ENCODE measurements at places on chromosomes 6 and 20.

DNA sequence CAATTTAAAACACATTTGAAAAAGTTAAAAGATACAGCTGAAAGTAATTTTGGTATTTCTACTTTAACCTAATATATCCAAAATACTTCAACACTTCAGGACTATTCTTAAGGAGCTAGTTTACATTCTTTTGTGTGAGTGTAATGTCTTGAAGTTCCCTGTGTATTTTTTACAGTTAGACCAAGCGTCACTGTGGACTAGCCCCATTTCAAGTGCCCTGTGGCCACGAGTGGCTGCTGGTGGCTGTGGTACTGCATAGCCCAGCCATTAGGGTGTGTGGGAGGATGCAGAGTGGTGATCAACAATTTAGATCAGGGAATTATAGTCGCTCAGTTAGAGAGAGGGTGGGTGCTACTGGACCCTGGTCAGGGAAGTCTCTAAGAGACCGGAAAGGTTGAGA, 869 bp upstream of the CST5 start:
- DNase-seq = no peak

GRCh38 chr6:135586844-135587243, 89.3 kb upstream of the AHI1 start:
- no peak for DNase-seq

- no peak for DNase-seq
Observed at GRCh38 chr20:31602779-31603441, 2.2 kb upstream of the ID1 start.

GRCh38 chr20:2302384-2303060, 6.7 kb downstream of the TGM3 start:
- DNase-seq = no peak

DNA sequence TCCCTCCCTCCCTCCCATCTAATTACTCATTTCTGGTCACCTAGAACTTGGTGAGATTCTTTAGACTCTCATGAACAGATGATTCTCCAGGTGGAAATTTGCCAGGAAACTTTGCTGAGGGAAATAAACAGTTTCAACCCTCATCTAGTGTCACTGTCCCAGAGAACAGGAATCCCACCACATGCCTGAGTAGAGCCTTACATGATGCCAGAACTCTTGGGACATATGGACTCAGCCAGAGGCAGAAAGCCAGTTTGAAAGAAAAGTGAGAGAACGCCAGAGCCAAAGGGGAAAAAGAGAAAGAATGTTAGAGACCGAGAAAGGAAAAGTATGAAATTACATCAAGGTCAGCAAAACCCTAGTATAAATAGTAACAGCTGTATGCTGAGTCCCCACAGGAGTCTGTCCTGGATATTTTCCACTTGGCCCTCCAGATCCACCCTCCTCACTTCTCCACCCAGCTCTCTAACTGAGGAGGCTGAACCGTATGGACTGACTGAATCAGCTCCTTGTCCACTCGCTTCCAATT, 127.5 kb upstream of the COL21A1 start:
- no peak for DNase-seq

- no peak for DNase-seq
Observed at GRCh38 chr6:137666202-137666774, 172.1 kb upstream of the OLIG3 start.

DNA sequence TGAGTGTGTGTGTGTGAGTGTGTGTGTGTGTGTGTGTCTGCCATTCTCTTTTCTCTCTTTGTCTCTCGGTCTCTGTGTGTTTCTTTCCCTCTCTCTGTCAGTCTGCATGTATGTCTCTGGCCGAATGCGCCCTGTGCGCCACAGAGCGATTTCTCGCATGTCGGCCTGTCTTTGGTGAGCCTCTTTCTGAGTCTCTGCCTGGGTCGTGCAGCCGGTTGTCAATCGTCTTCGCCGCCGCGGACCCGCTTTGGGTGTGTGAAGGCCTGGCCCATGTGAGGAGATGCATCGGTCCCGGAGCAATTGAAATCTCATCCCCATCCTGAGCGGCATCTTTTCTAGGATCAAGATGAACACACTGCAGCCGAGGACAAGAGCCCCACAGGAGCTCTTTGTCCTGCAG, 1567.2 kb upstream of the DEFB115 start:
- no peak for DNase-seq

DNA sequence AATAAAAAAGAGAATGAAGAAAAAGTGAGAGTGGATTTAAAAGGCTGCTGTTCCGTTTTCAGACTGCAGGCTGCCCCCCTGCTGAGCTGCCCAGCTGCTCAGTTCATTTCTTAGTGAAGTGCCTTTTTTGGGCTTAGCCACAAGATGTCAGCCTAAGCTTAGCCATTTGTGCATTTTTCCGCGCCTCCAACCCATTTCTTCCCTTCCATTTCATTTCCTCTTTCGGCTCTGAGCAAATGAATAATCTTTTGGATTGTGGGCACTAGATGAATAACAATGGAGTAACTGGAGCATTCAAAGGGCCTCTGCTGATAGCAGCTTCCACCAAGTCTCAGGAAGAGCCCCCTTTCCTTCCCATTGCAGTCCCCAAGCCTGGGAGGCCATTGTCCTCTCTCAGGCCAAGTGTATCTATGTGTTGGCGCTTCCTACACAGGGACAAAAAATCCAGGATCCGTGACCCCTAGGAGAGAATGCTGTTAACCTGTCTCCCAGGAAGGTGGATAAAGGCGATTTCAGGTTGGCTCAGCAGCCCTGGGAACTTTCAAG, 83.5 kb upstream of the SPTLC3 start:
- peak; percentile 93 for DNase-seq

DNA sequence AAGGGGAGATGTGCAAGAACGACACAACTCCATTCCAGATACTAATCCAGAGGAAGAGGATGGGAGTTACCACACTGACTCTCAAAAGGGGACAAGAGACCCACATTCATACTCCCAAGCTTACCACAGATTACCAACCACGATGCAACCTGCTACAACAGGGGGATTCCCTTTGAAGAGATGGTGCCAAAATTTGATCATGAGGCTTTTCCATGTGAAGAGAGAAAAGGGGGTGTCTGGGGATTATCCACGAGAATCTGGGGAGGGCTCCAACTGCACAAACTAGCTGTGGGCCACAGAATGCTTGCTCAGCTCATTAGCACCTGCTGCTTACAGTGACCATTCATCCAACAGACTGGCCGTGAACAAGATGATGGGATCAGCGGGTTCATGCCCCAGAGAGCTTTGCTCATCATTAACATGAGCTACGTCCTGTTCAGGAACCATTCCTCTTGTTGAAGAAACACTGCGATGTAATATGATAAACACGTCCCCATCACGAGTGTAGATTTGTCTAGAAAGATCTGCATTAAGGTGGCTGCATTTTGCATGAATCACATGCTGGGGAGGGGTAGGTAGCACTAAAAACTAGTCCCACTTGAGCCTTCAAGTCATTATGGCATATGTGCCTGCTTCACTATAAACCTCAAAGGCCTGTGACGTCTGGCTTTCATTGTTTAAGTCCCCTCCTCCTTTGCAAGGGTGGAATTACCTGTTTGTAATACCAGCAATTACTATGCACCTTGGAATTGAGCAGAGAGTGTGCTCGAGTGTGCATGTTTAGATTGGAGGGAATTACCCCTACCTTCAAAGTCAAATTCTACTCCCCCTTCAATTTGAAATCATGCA, 4.0 kb downstream of the PLAGL2 start:
- no peak for DNase-seq

- DNase-seq = no peak
Observed at GRCh38 chr6:44300292-44300823, 12.8 kb downstream of the AARS2 start.

GRCh38 chr6:159513914-159514313, 179.1 kb downstream of the SOD2 start:
- DNase-seq = no peak

- DNase-seq = no peak
Observed at GRCh38 chr20:34268851-34269636, 27.8 kb downstream of the ASIP start.

- peak; percentile 17 for DNase-seq
Observed at GRCh38 chr6:152089992-152090391, 282.5 kb downstream of the ESR1 start.

GRCh38 chr20:48626226-48626937, 201.4 kb downstream of the PREX1 start:
- DNase-seq = no peak

DNA sequence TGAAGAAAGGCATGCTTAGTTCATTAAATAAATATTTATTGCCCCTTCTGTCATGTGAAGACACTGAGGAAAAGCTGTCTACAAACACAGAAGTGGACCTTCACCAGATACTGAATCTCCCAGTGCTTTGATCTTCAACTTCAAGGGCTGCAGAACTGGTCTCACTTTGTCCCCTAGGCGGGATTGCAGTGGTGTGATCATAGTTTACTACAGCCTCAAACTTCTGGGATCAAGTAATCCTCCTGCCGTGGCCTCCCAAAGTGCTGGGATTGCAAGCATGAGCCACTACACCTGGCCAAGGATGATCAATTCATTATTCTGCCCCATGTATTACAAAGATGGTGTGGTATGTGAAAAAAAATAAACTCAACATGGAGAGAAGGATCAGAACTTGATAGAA, 496.2 kb upstream of the HS3ST5 start:
- no peak for DNase-seq

- DNase-seq = peak; percentile 8
Observed at GRCh38 chr6:145036236-145036635, 699.1 kb downstream of the EPM2A start.

- no peak for DNase-seq
Observed at GRCh38 chr20:2289475-2289874, 6.3 kb upstream of the TGM3 start.

- no peak for DNase-seq
Observed at GRCh38 chr6:39240155-39240757, 11.0 kb upstream of the KCNK5 start.

- DNase-seq = no peak
Observed at GRCh38 chr20:46897328-46897880, 2.8 kb downstream of the EYA2 start.

DNA sequence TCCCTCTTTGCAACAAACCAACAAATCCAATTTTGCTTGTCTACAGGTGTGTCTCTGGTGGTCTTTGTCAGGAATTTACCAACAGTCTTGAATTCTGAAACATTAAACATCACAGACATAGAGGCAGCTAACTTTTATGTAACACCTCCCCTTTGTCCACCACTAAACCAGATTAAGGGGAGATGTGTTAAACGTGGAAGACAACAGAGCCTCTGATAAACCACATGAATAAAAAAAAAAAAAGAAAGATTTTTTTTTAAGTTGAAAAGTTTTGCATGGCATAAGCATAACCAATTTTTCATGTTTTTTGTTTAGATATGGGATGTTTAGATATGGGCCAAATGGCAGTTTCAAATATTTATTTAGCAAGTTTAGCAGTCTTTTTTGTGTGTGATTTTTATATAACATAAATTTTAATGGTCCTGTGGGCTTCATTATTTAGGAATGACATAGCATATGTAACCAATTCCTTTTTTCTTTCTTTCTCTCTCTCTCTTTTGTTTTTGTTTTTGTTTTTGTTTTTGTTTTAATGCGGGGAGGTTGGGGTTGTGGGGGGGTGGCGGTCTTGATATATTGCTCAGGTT, 60.7 kb upstream of the BTN3A2 start:
- no peak for DNase-seq

- no peak for DNase-seq
Observed at GRCh38 chr20:33999025-33999649, 5.4 kb downstream of the RALY start.

DNA sequence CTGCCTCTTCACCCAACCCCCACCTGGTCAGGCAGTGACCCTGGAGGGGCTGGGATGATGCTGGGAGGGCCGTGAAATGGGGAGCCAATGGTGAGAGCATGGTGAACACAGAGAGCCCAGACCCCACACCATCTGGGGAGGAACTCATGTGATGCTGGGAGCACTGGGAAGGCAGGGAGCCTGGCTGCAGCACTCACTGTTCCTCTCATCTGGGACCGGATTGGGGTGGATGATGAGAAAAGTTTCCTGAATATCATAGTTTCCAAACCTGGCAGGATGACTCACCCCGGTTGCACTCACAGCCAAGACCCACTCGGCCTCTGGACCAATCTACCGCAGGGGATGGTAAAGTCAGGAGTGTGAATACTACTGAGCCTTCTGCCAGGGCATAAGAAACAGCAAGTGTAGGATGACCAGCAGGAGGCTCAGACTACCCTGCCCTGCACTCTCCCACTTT, 21.8 kb downstream of the ULBP1 start:
- peak; percentile 30 for DNase-seq

DNA sequence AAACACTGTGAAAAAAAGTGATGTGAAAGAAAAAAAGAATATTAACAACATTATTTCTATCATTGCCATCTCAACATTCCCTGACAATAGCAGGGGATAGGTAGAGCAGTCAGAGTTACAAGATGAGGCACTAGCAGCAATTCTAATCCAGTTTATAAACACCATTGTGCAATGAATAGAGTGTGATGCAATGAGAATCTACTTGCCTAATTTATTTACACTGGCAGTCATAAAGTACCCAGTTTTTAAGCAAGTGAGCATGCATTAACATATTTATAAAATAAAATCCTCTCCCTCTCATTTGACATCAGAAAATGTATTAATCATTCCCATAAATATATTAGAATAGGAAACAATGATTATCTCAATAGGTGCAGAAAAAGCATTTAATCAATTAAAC, 2.5 kb upstream of the MANEA start:
- peak; percentile 14 for DNase-seq

GRCh38 chr6:11392778-11393507, 144.6 kb upstream of the TMEM170B start:
- no peak for DNase-seq

GRCh38 chr6:17098538-17098937, 3.3 kb upstream of the STMND1 start:
- no peak for DNase-seq

DNA sequence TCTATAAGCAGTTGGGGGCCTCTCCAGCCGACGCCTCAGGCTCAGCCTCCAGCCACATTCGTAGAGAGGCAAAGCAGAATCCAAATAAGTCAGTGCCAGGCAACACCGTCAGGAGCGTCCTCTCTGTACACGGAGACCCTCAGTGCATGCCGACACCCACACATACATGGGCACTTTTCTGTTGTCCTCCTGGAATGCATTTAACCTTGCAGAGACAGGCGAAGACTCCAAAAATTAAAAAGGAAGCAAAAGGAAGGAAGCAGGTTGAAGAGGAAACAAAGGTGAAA, 325.9 kb downstream of the TAF4 start:
- no peak for DNase-seq

DNA sequence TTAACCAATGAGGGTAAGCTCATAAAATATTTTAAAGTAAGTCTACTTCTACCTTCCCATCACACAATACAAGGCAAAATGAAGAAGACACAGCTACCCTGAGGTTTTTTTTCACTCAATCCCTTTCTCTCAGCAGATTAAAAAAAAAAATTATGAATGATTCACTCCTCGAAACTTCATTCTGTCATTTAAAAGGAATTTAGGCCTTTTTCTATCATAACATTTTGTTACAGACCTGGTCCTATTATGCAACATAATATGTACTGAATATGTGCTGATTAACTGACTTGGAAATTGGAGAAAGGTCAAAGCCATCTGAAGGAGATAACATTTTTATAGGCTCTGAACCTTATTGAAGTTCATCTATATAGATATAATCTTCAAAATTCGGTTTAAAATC, 45.5 kb downstream of the PRL start:
- no peak for DNase-seq

DNA sequence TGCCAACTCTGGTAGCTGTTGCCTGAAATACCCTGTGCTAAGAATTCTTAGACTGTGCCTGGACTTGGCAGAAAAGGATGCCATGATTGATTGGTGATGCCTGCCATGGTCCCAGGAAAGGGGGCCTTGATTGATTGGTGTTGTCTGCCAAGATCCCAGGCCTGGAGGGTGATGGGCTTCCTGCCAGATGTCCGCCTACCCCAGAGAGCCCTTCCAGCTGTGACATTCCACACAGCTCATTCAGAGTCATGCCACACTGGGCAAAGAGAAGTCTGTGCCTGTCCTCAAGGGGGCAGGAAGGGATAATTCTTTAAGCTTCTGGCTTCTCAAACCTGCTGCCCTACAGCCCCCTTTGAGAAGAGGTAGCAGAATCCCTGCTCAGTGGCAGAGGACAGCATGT, 24.6 kb downstream of the RIMS4 start:
- DNase-seq = peak; percentile 43
